Bone marrow (tissue), 2 donors: ENCODE measurements at places on chromosomes 2 and 18.
A peak's percentile ranks its signal among the peaks of the same experiment; 100 is the strongest.

DNA sequence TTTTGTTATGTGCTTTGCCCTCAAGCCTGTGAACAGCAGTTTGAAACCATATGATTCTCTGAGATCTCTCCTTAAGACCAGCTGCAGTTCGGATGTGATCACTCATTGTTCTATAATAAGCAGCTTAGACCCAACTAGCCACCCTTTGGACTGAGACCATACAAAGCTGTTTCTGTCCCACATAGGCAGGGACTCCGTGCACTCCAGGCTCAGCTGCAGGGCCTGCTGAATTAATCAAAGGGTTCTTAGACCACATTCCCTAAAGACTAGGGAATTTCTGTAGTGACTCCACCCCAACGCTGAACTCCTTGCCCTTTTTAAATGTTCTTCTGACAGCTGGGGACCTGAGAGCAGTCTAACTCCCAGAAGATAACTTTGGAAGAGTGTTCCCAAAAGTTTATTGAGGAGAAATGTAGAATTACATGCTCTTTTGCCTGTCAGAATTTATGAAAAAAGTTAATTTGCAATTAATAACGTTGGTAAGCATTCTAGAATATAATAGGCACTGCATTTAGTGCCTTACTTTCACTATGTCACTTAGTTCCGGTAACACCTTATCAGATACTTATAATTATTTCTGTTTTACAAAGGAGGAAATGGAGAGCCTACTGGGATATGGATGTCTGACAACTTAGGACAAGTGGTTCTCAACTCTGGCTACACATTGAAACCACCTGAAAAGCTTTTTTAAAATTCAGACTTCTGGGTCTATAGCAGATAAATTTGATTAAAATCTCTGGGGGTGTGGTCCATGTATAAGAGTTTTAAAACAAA, 42.3 kb downstream of the GULP1 start:
- DNase-seq = no peak

- DNase-seq = no peak
Measured at GRCh38 chr2:162267996-162268395, 24.8 kb upstream of the FAP start.

- peak; percentile 97 for DNase-seq
Measured at GRCh38 chr2:69914950-69915945, at the start of gene MXD1. TSS of gene MXD1 (plus strand) at chr2:69915109. CDS start at chr2:69915331, 222 bp downstream.

GRCh38 chr2:128536925-128537620, 218.4 kb upstream of the HS6ST1 start:
- no peak for DNase-seq

DNA sequence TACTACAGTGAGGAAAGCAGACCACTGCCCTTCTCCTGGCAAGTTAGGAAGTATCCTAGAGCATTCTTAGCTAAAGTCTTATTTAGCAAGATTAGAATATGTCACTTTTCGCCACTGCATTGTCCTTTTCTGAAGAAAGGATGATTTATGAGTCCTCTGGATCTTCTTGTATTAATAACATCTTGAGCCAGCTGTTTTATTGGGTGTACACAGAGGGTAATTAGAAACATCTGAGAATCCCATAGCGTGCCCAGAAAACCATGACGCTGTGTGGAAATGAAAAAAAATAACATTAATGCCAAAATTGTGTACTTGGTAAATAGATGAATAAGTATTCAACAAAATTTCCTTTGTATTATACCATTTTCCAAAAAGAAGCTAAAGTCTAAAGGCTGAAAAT, 198.7 kb downstream of the LTBP1 start:
- DNase-seq = no peak

DNA sequence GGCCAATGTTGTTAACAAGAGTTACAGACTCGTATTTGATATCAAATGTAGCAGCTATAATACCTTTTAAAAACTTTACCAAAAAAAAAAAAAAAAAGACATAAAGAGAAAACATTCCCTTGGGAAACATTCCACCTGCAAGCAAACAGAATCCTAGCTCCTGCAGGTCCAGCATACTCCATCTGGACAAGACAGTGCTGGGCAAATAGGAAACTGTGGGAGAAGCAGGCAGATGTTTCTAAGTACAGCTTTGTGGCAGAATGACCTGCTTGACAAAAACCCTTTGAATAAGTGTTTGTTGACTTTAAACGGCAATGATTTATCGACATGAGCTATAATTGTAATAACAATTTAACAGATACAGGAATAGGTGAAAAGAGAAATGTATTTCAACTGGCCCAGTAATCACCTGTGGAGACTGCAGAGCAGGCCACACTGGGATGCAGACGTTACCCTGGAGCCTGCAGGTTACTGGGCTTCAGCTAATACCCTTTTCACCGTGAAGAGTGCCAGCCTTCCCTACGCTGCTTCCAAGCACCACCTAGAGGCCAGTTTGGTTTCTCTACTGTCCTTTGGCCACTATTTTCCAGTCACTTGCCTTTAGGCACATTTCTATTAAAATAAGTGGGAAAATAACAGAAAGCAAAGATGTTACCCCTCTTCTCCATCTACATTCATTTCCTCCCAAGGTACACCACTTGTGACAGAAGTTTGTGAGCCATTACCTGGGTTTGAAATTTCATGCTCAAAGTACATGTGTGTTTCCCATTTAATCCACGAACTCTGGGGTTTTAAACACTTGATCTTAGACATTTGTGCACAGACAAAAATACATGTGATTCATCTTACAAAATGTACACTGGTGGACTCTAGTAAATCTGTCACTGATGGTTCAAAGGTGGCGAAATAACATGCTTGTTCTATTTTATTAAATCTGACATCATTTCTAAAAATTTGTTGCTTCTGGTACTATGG, 96.9 kb upstream of the ZNF397 start:
- no peak for DNase-seq

DNA sequence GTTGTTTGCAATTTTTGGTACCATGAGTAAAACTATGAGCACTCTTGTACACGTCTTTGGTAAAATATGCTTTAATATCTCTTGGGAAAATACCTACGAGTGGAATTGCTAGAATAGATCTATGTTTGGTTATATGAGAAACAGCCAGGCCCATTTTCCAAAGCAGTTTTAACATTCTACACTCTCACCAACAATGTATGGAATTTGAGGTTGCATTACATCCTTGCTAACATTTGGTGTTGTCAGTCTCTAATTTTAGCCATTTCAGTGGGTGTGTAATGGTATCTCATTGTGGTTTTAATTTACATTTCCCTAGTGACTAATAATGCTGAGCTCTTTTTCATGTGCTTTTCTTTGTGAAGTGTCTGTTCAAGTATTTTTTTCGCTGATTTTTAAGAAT, 118.9 kb upstream of the TCF4 start:
- DNase-seq = no peak

GRCh38 chr2:950080-950966, at the start of gene SNTG2:
TSS of gene SNTG2 (plus strand) at chr2:950849. CDS start at chr2:950997, 148 bp downstream.
- no peak for DNase-seq

DNA sequence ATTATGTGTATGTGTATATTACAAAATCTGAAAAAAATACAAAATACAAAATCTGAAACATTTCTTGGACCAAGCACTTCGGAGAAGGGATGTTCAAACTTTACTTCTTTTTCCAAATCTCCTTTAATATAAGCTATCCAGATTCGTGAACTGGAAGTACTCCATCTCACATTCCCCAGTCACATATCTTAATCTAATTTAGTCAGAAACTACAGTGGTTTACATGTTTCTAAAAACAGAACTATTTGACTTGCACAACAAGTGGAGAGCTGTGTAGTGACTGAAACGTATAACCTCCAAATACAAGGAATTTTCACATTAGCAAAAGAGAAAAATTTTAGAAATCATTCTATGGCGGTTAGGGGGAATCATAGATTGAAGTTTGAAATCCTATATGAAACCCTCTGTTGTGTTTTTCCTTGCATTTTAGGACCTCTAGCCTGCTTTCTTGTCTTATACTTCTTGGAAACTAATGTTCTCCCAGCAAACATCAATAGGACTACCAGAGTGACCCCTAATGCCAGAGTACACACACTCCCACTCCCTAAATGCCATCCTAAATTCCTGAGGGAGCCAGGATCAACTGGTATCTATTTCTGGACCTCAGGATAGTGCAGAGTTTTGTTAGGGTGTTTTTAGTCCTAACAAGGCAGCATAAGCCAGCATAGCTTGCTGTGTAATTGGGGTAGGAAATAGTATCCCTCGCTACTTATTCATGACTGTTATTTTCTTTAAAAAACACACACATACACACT, 30.2 kb upstream of the ROCK1 start:
- DNase-seq = no peak

- no peak for DNase-seq
Measured at GRCh38 chr18:48785736-48786454, 164.9 kb downstream of the SMAD7 start.

- DNase-seq = no peak
Measured at GRCh38 chr2:196954001-196954400, 27.5 kb upstream of the PGAP1 start.

- no peak for DNase-seq
Measured at GRCh38 chr18:9001209-9001608, 101.3 kb upstream of the NDUFV2 start.

DNA sequence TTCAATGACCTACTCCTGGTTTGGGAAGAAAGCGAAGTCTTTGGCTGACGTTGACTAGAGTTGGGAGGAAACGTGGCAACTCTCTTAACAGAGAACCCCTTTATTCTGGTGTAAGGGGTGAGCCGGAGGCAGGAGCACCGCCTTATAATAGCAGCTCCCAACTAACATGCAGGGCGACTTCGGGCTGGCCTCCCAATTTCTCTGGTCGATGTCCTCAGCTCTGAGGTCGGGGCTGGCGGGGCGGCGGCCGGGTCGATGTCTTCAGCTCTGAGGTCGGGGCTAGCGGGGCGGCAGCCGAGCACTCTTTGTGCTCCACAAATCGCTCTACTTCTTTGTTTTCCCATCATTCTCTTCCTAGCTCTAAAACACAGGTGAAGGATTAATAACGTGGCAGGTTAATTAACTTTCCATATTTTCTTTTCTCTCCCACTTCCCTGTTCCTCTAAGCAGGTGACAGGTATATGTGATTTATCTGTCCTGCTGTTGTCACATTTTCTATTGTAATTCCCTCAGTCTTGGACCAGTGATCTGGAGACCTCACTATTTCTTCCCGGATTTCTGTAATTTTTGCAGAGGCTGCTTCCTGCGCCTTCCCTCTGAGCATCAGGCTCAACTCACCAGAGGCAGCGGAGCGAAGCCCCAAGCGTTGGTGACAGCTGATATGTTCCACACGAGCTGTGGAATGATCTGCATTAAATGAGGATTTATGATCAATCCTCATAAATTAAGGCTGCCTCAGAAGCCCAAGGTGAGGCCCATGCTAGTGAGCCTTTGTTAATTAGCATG, 64.3 kb downstream of the ACKR3 start:
- DNase-seq = no peak

- DNase-seq = no peak
Measured at GRCh38 chr2:191936882-191937405, 90.1 kb upstream of the CAVIN2 start.

- no peak for DNase-seq
Measured at GRCh38 chr2:230742781-230743180, 30.1 kb downstream of the CAB39 start.

DNA sequence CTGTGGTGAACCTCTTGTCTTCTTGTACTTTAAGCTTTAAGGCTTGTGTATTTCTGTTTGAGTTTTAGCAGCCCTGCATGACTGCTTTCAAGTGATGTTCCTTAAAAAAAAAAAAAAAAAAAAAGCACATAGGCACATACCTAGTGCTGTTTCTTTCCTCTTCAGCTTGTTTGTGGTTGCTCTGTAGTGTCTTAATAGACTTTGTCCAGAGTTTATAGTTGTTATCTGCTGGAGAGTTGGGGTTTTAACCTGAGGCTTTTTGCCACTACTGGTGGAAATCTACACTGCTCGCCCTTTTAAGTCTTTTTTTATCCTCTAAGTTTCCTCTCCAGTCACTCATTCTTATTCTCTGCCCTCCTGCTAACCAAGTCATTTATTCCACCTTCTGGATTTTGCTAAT, 34.5 kb downstream of the AGFG1 start:
- no peak for DNase-seq

DNA sequence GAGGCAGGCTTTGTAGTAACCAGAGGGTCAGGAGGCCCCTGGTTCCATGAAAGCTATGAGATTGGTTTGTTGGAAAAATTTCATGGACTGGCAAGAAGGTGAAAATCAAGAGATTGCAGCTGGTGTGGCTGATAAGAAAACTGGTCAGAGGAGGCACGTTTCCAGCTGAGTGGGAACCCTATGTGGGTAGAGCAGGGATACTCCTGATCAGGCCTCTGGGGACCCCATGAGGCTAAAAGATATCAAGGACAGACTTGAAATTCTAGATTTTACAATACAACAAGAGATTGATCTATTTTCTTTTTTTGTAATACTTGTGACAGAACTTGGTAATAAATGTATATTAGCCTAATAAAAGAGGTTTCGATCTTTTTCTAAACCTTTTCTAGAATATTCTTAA, 1615.1 kb downstream of the DPP10 start:
- DNase-seq = no peak

DNA sequence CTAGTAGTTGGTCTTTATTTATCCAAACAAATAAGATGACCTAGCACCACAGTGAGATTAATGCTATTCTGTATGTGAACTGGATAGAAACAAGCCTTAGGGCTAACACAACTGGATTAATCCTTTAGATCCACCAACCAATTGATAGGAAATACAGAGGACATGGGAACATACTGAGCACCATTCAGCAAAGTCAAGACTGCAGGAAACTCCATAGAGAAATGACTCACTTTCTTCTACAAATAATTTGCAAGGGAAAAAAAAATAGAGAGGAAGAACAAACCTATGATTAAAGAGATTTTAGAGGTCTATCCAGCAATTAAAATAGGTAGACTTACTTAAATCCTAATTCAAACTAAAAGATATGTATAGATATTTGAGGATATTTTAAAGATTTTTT, 23.9 kb downstream of the WDFY1 start:
- no peak for DNase-seq

GRCh38 chr2:107091163-107091864, 205.3 kb upstream of the ST6GAL2 start:
- DNase-seq = no peak

DNA sequence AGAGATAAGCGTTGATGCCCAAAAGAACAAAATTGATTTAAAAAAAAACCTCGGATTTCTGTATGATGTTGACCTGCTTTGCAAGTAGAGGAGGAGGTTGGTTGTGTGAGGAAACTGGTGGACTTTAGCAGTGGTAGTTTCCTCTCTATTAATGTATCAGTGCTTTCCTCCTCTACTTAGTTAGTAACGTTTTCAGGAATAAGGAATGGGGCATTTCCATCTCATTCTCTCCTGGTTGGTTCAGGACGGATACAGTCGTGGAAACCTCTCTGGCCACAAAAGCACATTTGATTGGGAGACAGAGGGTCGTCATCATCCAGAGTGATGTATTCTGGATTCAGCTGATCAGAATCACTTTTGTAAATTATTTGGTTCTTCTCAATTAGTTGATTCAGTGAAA, 1.5 kb downstream of the FHOD3 start:
- DNase-seq = no peak

- no peak for DNase-seq
Measured at GRCh38 chr2:238883421-238883901, 35.6 kb downstream of the TWIST2 start.

- DNase-seq = no peak
Measured at GRCh38 chr2:38505779-38506178, 96.9 kb downstream of the HNRNPLL start.

GRCh38 chr2:172864182-172864581, 128.5 kb downstream of the RAPGEF4 start:
- no peak for DNase-seq

- no peak for DNase-seq
Measured at GRCh38 chr2:117760916-117761315, 53.6 kb upstream of the DDX18 start.
